ENCODE measurements at places on chromosomes 11 and 22. TPM values are rescaled to one million over a fixed set of nuclear protein-coding genes. Genes with fewer than 3 reads are reported as not detected.

HBG2 gene
- 13.2 TPM for total RNA-seq

SMC1B gene
- not detected for total RNA-seq

SC5D gene
- 75.8 TPM for total RNA-seq

SLC25A18 gene
- 0.92 TPM for total RNA-seq

TRIM48 gene
- not detected for total RNA-seq

PLAAT5 gene
- total RNA-seq = 1.7 TPM

SSH3 gene
- total RNA-seq = 107 TPM
